Stimulated activated memory B cell treated with anti-CD40 and anti-IgM and Interleukin-4, amounts not matched to agents 10 μg/mL and 1 μg/mL and 100 μg/mL, for 72 hours (primary cell): ENCODE measurements at places on chromosomes 16 and 17.

GRCh38 chr16:58034774-58035173 is 9.2 kb downstream of the MMP15 start:
- peaks cover 8% of the 10 kb centered on the region for H3K4me1 ChIP-seq
- no peak for ATAC-seq
- H3K27me3 ChIP-seq = peaks cover 18% of the 10 kb centered on the region
- H3K36me3 ChIP-seq = no peaks in the 10 kb centered on the region
- H3K4me3 ChIP-seq = no peak overlapping the region

- ATAC-seq = peak; percentile 63
- peaks cover 12% of the 10 kb centered on the region for H3K4me1 ChIP-seq
- H3K27me3 ChIP-seq = peaks cover 88% of the 10 kb centered on the region
- peak overlapping the region; percentile 45 for H3K4me3 ChIP-seq
- no peaks in the 10 kb centered on the region for H3K36me3 ChIP-seq
- H3K27ac ChIP-seq = no peak overlapping the region
Measured at GRCh38 chr17:74852237-74853047, 7.2 kb downstream of the GRIN2C start.

DNA sequence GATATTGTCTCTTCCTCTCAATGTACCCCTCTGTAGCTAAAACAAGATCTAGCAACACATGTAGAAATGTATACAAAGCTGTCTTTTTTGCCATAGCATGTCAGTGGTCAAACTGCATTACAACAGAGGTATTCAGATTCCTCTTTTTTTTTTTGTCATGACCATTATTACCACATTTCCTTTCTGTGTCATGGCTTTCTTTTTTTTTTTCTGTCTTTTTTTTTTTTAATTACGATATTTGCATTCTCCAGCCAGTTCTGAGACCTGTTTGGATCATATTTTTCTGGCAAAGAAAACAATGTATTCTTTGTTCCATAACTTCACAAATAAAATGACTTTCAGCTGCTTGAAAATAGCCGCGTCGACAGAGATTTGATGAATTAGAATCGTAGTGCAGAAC is 27.4 kb upstream of the CAPNS2 start:
- no peaks in the 10 kb centered on the region for H3K27me3 ChIP-seq
- no peaks in the 10 kb centered on the region for H3K36me3 ChIP-seq
- no peaks in the 10 kb centered on the region for H3K4me1 ChIP-seq
- H3K27ac ChIP-seq = no peak overlapping the region
- no peak overlapping the region for H3K4me3 ChIP-seq

DNA sequence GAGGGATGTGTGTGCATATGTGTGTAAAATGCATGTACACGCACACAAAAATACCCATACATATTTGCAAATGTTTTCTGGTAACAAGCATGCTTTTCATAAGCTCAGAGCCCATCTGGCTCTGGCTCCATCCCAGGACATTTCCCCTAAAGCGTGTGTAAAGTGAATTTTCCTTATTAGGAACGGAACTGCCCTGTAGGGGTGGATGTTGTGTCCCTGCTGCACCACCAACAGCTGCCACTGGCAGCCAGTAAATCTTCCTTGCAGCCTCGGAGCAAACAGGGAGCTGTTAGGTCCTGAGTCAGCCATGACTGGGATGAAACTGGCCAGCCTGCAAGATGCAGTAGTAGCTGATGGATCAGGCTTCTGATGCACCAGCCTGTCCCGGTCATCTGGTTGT is 393.5 kb downstream of the UTP18 start:
- H3K27me3 ChIP-seq = no peaks in the 10 kb centered on the region
- H3K4me1 ChIP-seq = no peaks in the 10 kb centered on the region
- no peak for ATAC-seq
- H3K36me3 ChIP-seq = no peaks in the 10 kb centered on the region
- H3K4me3 ChIP-seq = no peak overlapping the region
- H3K27ac ChIP-seq = no peak overlapping the region

DNA sequence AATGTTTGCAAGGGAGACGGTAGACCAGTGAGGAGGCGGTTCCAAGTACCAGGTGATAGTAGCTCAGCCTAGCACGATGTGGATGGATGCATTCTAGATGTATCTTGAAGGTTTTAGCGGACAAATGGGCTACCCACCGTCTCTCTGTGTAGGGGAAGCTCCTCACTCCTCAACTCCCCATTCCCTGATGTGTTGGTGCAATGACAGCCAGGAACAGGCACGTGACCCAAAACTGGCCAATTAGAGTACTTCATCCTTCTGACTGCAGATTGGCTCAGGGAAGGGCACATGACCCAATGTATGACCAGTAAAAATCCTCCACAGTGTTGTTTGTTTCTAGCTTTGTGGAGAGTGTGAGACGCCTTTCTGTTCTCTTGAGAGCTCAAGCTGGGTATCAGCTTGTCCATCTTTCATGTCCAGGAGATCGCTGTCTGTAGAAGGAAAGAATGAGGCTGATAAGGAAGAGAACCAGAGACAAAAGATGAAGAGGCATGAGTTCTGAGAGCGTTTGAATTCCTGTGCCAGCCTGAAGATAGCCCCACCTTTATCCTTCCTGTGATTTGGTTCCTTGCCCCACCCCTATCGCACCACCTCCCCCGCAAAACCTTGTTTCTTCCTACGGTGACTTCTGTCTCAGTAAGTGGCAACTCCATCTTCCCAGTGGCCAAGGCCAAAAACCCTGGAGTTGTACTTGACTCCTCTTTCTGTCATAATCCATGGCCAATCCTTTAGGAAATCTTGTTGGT is 2.3 kb upstream of the BORCS6 start:
- H3K27ac ChIP-seq = no peak overlapping the region
- no peaks in the 10 kb centered on the region for H3K36me3 ChIP-seq
- H3K27me3 ChIP-seq = no peaks in the 10 kb centered on the region
- no peak for ATAC-seq
- H3K4me1 ChIP-seq = peaks cover 20% of the 10 kb centered on the region
- no peak overlapping the region for H3K4me3 ChIP-seq

- H3K27me3 ChIP-seq = peaks cover 18% of the 10 kb centered on the region
- peaks cover 15% of the 10 kb centered on the region for H3K4me1 ChIP-seq
- no peak overlapping the region for H3K27ac ChIP-seq
- no peak for ATAC-seq
- no peak overlapping the region for H3K4me3 ChIP-seq
- no peaks in the 10 kb centered on the region for H3K36me3 ChIP-seq
Measured at GRCh38 chr17:68910251-68910705, 44.9 kb downstream of the ABCA8 start.

DNA sequence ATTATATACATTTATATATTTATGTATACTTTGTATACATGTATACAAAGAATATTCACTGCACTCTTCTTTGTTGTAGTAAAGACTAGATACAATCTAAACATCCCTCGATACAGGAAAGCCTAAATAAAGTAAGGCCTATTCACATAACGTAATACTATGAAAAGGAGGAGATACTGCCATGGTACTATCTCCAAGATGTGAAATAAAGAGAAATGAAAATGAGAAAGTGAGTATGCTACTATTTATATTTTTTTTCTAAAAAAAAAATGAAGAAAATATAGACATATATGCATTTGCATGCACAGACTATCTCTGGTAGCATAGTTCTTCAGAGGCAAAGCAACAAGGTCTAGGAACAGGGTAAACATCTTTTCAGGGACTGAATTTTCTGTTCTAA is 19.4 kb downstream of the CFDP1 start:
- peaks cover 43% of the 10 kb centered on the region for H3K36me3 ChIP-seq
- H3K4me3 ChIP-seq = no peak overlapping the region
- H3K27ac ChIP-seq = no peak overlapping the region
- no peak for ATAC-seq

- no peaks in the 10 kb centered on the region for H3K4me1 ChIP-seq
- ATAC-seq = no peak
- peaks cover under 1% of the 10 kb centered on the region for H3K27me3 ChIP-seq
- H3K36me3 ChIP-seq = no peaks in the 10 kb centered on the region
- H3K4me3 ChIP-seq = no peak overlapping the region
Measured at GRCh38 chr16:52649870-52650269, 102.9 kb upstream of the TOX3 start.

GRCh38 chr16:57966204-57966771 is 4.6 kb downstream of the CNGB1 start:
- H3K27me3 ChIP-seq = peaks cover 40% of the 10 kb centered on the region
- H3K4me1 ChIP-seq = no peaks in the 10 kb centered on the region
- H3K27ac ChIP-seq = no peak overlapping the region
- no peak for ATAC-seq
- H3K36me3 ChIP-seq = no peaks in the 10 kb centered on the region

- peaks cover 2% of the 10 kb centered on the region for H3K4me1 ChIP-seq
- no peaks in the 10 kb centered on the region for H3K27me3 ChIP-seq
- peaks cover 48% of the 10 kb centered on the region for H3K36me3 ChIP-seq
- no peak overlapping the region for H3K27ac ChIP-seq
- ATAC-seq = no peak
Measured at GRCh38 chr16:53898993-53899392, 195.0 kb downstream of the FTO start.

DNA sequence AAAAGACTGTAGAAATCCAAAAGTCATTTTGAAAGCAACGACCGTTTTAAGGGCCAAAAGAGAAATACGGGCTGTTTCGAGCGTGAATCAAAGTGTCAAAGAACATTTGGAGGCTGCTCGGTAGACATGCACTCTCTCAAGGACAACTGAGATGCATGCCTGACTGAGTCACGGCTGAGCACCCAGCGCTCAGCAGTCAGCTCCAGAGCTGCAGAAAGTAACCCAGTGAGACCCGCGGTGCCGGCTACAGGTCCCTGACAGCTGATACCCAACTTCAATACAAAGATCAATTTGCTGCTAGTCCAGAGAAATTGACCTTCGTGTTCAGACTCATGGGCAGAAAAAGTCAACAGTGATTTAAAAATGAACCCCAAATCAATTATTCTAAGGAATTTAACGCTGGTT is 214.9 kb downstream of the STX8 start:
- no peak overlapping the region for H3K4me3 ChIP-seq
- no peaks in the 10 kb centered on the region for H3K27me3 ChIP-seq
- H3K4me1 ChIP-seq = peaks cover 29% of the 10 kb centered on the region
- H3K27ac ChIP-seq = no peak overlapping the region
- no peak for ATAC-seq

DNA sequence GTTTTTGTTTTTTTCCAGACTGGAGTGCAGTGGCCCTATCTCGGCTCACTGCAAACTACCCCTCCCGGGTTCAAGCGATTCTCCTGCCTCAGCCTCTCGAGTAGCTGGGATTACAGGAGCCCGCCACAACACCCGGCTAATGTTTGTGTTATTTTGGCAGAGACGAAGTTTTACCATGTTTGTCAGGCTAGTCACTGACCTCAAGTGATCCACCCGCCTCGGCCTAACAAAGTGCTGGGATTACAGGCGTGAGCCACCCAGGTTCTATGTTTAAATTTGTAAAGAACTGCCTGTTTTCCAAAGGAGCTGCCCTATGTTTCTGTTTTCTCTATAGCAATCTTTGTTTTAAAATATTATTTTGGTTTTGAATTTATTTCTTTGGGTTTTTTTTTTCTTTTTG is 13.8 kb upstream of the C16orf87 start:
- no peak overlapping the region for H3K27ac ChIP-seq
- no peak for ATAC-seq
- H3K27me3 ChIP-seq = no peaks in the 10 kb centered on the region
- H3K36me3 ChIP-seq = no peaks in the 10 kb centered on the region

GRCh38 chr16:87613961-87614360 is 11.7 kb downstream of the JPH3 start:
- H3K36me3 ChIP-seq = no peaks in the 10 kb centered on the region
- peaks cover 38% of the 10 kb centered on the region for H3K27me3 ChIP-seq
- H3K4me3 ChIP-seq = no peak overlapping the region

DNA sequence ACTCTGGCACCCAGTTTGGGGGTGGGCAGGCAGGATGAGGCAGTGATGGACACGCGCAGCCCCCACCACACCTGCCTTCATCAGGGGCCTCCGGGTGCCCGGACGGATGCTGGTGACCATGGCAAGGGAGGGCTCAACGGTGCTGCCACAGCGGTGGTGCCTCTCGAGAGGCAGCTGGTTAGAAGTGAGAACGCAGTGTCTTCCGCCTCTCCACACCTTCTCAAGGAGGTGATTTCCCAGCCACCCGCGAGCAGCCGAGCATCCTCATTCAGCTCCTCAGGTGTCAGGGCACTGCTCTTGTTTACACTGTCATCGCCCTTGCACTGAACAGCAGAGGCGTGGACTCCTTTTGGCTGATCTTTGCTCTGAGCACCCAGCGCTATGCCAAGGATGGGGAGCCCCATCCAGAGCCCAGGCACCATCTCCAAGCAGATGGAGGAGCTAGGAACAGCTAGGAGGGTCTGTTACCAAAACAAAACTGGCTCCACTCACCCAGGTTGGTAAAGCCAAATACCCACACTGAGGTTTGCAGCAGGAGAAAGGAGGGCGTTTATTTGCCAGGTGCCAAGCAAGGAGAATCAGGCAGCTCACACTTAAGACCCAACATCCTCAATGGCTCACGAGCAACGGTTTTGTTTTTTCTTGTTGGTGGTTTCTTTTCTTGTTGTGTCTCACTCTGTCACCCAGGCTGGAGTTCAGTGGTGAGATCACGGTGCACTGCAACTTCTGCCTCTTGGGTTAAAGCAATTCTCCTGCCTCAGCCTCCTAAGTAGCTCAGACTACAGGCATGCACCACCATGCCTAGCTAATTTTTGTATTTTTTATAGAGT is 174.3 kb upstream of the TNRC6C start:
- peaks cover 59% of the 10 kb centered on the region for H3K27me3 ChIP-seq
- peaks cover 20% of the 10 kb centered on the region for H3K4me1 ChIP-seq
- no peak overlapping the region for H3K4me3 ChIP-seq
- H3K27ac ChIP-seq = no peak overlapping the region
- H3K36me3 ChIP-seq = no peaks in the 10 kb centered on the region

DNA sequence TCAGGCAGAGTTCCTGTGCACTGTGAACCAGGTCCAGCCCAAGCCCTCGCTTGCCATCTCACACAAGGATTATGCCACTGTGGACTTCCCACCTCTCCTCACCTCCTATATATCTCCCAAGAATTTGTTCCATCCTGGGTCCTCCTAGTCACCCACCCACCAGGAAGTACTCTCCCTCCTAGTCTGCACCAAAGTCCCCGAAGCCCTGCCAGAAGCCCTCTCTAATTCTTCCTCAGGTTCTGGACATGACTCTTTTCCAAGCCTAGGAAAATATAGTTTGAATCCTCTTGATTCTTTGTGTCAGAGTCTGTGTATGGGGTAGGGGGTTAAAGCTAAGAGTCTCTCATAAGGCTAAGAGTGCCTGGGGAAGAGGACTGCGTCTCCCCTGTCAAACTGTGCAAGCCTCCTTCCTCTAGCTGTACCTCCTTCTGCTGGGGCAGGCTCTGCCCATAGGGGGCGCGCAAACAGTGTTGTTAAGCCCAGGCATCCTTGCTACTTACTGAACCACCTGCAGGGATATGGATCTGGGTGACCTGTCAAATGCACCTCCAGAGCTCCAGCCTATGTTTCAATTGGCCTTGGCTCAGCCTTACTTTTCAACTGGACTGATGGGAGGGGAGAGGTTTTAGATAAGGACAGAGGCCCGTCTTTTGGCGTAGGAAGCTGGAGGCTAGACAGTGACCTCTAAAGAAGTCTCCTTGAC is 16.6 kb upstream of the DLX4 start:
- H3K27ac ChIP-seq = no peak overlapping the region
- peak; percentile 67 for ATAC-seq
- H3K27me3 ChIP-seq = peaks cover 82% of the 10 kb centered on the region
- H3K4me3 ChIP-seq = no peak overlapping the region
- H3K36me3 ChIP-seq = no peaks in the 10 kb centered on the region
